ENCODE measurements at places on chromosomes 6 and 20.
A peak's percentile ranks its signal among the peaks of the same experiment; 100 is the strongest.

- no peak for DNase-seq
Measured at GRCh38 chr6:111239461-111239860, 152.2 kb downstream of the SLC16A10 start.

- no peak for DNase-seq
Measured at GRCh38 chr6:83247471-83247870, 54.3 kb downstream of the RWDD2A start.

DNA sequence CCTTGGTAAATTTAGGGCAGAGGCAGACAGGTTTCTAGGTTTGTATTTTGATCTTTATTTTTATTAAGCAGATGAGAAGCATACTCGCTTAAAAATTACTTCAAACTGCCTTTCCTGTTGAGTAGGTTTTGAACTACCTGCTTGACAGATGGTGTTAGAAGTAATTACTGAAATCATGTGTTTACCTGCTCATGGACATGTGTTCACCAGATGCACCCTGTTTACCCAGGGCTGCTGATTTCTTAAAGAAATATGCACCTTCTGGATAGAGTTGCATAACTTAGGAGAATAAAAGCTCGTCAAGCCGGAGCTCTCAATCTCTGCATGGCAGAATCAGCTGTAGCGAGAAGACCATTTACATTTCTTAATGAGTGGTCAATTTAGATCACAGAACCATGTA, 165.1 kb downstream of the CDKAL1 start:
- DNase-seq = no peak

DNA sequence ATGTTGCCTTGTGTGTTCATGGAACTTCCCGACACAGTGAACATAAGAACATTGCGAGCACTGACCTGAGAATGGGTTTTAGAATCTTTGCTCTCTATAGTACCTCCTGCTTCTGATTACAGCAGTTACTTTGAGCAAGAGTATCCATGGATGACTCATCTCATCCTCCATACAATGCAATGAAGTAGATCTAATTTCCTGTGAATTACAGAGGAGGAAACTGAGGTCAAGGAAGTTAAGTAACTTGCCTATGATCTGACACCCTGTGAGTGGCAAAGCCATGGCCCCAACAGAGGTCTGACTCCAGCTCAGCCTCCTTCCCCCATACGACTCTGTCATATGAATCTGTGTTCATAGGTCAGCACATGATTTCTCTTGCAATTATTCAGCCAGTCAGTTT, 518.1 kb downstream of the TFAP2A start:
- no peak for DNase-seq

- DNase-seq = no peak
Measured at GRCh38 chr20:25483431-25484132, 76.1 kb downstream of the GINS1 start.

DNA sequence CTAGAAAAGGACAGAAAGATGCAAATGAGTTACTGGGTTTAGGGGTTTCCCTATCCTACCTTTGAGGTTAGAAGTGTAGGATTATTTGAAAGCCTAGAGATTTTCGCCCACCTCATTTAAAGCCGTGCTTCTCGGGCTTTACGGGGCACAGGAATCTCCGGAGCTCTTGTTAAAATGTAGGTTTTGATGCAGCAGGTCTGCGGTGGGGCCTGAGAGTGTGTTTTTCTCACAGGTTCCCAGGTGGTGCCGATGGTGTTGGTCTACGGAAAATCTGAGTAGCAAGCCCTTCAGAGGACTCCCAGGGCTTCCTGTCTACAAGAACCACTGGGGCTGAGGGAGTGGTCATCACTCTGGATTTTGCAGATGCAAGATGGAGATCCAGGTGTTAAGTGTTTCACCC, 47.5 kb downstream of the TRAM2 start:
- no peak for DNase-seq

GRCh38 chr6:151209071-151209831, 30.5 kb upstream of the AKAP12 start:
- DNase-seq = peak; percentile 51

DNA sequence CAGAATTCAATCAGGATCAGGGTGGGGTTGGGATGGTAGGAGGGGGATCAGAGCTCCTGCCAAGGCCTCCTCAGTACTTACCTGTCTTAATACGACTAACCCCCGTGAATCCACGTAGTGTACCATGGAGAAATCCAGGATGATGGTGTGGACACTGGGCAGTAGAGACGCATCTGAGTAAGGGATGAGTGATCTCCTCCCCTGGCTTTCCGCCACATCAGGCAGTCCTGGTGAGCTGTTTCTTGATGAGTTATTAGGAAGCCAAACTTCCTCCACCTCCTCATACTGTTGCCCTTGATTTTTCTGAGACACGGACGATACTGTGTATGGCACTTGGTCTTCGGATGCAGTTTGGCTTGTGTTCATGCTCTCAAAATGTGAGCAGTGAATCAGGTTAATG, 34.2 kb upstream of the SRPK1 start:
- no peak for DNase-seq

GRCh38 chr20:19465536-19465935, 253.1 kb downstream of the SLC24A3 start:
- no peak for DNase-seq

- DNase-seq = peak; percentile 17
Measured at GRCh38 chr6:143405373-143406154, 44.9 kb downstream of the ADAT2 start.

DNA sequence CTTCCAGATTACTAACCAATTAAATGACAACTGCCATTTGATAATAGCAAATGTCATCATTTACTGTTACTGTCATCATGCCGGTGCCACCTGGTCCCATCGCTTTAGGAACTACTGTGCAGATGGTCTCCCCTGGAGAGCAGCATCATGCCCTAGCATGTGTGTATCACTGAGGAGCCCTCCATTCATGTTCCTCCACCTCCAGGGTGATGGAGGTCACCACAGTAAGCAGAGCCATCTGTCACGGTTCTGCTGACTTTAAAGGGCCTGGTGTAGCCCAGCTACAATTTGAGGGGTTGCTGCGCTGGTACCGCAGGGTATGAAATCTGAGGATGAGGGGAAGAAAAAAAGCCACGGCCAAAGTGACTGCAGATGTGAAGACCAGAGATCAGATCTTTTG, 118.8 kb upstream of the KCNK16 start:
- DNase-seq = no peak

GRCh38 chr6:14095437-14095836, 22.1 kb upstream of the CD83 start:
- no peak for DNase-seq
